ENCODE measurements at places on chromosomes 12 and 14.

DNA sequence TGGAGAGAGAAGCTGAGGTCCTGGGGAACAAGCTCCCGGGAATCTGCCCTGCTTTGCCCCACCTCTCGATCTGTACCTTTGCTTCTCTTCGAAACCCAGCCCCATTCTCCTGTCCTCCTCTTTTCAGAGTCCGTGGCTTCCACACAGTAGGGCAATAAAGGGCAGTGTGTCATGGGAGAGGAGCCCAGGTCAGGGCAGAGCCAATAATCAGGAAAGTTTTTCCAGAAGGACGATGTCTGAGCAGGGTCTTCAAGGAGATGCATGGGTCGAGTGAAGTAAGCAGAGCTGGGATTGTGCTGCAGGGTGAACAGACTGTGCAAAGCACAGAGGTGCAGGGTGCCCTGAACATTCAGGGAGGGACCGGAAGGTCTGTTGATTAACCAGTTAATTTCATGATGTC, 22.1 kb upstream of the SERPINA4 start:
- no peak for DNase-seq

GRCh38 chr14:85604714-85605113, 74.8 kb downstream of the FLRT2 start:
- no peak for DNase-seq

- no peak for DNase-seq
These were observed 26.8 kb downstream of the PCNX1 start for GRCh38 chr14:70934084-70934483.

- no peak for DNase-seq
These were observed 48.7 kb upstream of the ATF1 start for GRCh38 chr12:50715174-50715573.

DNA sequence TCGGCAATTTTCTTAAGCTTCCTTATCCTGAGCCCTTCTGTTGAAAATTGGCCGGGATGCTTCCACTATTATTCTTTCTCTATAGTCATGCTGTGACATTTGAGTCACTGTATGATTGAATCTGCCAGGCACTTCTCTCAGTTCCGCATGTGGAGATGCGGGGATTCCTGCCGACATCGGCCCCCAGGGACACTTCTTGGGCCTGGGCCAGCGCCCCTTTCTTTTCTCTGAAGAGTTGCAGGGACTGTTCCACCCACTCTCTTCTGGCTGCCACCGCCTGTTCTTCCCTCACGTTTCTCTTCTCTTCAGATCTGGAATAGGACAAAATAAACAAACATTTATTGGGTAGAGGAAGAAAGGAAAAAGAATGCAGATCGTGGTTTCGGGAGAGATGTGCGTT, 310.1 kb downstream of the ETNK1 start:
- peak; percentile 1 for DNase-seq

DNA sequence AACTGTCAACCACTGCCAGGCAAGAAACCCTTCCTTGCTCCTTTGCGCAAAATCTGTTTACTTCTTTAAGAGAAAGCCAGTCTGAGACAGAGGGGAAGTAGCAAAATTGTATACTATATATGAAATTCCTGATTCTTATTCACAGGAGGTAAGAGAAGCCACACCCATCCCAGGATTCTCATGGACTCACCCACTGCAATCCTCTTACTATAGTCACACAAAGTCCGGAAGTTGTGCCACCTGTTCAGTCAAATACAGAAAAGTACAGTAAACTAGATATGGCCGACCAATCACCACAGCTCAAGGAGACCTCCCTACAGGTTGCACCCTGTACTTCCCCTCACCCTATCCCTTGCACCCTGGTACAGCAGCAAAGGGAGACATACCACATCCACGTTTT, 2.9 kb downstream of the PRMT5 start:
- DNase-seq: peak; percentile 41

- no peak for DNase-seq
These were observed 29.2 kb downstream of the SMUG1 start for GRCh38 chr12:54159589-54159988.

GRCh38 chr14:59376686-59377085, 88.5 kb downstream of the GPR135 start:
- DNase-seq: no peak

DNA sequence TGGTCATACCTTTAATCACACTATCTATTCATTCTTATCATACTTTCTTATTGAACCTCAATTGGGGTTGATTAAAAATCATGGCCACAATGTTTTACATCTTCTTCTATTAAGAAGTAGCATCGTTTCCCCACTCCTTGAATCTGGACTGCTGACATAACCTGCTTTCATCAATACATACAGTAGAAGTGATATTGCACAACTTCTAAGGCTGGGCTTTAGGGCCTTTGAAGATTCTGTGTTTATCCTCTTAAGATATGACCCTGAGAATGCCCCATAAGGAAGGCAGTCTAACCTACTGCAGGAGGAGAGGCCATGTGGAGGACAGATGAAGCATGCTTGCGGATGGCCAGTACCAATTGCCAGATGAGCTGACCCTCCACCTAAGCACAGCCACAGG, 1142.8 kb upstream of the SEL1L start:
- no peak for DNase-seq

GRCh38 chr14:85454226-85454813, 75.6 kb upstream of the FLRT2 start:
- no peak for DNase-seq

DNA sequence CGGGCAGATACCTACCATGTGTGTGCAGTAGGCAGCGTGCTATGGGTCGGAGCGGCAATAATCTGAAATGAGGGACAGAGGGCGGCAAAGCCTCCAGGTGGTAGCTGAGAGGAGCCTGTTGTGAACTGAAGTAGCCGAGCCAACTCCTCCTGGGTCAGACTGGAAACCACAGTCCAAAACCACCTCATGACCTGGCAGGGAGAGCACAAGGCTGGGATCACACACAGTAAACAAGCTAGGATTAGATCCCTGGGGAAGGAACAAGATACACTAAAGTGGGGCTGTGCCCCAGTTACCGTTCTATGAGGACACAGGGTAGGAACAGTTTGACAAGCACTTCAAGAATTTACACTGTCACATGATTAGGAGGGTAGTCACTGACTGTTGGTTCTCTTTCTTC, 49.0 kb downstream of the AREL1 start:
- DNase-seq: no peak

DNA sequence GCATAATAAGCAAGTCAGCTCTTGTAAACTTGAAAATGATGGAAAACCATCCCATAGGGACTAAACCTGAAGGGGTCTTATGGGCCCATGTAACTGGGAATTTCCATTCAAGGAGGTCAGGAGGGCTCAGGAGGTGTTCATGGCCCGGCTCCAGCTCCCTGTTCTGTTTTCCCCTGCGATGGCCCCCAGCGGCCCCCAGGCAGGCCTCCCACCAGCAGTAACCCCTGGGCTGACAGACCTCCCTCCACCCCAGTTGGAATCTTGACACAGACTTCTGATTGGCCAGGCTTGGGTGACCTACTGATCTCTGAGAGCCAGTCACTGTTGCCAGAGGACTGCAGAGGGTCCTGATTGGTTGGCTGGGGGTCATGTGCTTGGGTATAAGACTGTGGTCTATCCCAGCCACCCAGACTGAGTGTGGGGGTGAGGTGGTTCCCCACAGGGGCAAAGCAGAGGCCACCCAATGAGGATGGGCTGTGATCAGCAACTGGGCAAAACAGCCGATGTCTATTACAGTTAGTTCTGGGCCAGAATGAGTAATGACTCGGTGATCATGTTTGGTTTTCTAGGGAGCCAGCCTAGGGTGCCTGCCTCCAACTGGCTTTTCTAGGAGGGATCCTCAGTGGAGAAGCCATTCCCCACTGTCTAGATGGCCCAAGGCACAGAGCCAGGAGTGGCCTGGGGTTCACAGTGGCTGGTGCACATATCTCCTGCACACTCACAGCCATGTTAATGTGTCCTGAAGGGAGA, 27.0 kb downstream of the RHOF start:
- DNase-seq: no peak

DNA sequence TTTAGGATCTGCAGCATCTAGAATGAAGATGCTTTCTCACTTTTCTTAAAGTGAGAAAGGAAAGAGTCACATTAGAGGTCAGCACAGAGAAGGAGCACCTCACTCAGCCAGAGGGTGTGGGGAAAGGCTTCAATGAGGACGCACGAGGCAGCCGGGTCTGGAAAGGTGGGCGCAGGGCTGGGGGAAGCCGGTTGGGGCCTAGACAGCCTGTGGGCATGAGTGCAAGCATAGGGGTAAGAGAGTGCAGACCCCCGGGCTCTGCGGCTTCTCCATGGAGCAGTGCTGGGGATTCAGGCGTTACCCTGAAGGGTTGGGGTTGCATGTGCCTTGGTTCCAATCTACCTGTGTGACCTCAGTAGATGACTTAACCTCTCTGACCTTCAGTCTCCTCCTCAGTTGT, 49.9 kb downstream of the KRT80 start:
- DNase-seq: no peak

DNA sequence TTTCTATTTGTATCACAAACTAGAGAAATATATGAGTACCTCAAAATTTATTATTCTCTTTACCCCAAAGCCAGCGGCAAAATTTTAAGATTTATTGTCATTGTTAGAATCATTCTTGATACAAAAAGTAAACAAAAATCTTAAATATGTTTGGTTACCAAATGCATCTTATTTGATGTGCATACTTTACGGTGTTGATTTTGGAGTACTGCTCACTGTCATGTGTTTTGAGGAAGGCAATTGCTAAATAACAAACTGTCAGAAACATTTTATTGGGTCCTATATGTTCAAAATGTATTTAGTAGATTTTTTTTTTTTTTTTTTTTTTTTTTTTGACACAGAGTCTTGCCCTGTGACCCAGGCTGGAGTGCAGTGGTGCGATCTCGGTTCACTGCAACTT, 124.9 kb downstream of the PTPRR start:
- DNase-seq: no peak

DNA sequence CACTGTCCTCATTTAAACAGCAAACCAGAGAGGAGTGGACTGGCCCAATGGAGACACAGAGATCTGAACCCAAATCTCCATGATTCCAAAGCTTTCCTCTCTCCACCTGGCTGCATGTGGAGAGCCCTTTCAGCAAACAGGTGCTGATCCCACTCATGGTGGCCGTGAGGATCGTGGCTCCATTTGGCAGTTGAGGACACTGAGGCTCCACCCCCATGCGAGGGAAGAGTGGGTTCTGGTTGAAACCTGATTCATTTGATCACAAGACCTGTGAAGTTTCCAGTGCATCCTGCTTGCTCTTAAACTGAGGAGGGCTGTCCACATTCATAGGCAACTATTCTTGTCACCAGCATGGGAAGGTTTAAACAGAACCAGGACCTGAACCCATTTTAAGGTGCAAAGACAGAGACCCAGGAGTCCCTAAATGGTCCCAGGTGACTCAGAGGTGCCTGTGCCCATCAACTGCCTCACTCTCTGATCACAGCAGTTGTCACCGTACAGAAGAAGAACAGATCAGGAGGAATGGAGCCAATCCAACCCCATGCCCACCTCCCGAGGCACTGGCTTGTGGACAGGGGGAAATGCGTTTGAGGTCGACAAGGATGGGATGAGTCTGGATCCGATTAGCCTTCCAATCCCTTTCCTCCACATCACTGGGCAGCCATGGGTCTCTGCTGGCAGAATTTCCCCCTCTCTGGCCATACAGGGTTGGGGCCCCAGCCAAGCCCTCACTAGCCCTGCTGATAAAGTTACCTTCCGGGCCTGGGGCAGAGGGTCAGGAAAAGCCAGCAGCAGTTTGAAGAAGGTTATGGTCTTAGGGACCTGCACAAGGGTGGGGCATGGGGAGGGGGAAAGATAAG, 45.5 kb upstream of the BCL11B start:
- DNase-seq: no peak

DNA sequence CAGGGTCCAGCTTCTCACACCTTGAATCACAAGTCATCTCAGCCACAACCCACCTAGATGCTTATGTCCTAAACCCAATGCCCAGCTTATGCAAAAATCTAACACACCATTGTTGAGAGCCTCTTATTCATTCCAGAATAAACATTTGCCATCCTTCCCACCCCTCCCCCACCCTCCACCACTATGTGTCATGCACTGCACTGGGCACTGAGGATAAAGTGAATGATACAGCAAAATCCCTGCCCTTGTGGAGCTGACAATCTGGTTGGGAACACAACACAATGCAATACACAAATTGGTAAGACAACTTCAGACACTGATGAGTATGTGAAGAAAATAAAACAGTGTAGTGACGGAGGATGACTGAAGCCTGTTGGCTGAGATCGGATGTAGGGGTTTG, 1.4 kb upstream of the GLTP start:
- no peak for DNase-seq

GRCh38 chr14:105312973-105313372, 1.6 kb upstream of the PACS2 start:
- DNase-seq: no peak

DNA sequence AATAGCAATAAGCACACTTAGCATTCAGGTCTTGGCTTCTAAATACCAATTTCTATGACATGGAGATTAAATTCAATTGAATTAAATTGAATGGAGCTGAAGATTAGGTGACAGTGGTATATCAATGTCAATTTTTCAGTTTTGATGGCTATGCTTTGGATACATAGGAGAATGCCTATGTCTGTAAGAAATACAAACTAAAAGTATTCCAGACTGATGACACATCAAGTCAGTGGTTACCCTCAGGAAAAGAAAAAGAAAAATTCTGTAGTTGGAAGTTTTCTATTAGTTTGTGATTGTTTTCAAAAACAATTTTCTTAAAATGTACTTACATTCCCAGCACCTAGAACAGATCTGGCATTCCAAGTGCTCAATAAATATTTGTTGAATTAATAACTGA, 4.9 kb upstream of the DCAF4 start:
- no peak for DNase-seq

DNA sequence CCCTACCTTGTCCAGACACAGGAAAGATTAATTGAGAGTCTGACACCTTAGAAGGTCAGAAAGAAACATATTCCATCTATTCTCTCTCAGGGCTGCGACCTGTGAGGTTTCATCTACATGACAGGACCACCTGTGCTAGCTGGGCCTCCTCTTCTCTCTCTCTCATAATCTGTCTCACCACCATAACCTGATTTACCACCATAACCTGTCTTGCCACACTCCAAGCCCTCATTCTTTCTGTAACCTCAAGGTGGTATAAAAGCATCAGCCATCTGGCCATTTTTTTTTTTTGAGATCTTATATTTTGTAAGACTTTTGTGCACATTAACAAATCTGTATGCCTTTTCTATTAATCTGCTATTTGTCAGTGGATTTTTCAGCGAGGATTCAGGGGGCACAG, 75.5 kb downstream of the ACADS start:
- no peak for DNase-seq
